ENCODE measurements at places on chromosomes 3 and 15.

DNA sequence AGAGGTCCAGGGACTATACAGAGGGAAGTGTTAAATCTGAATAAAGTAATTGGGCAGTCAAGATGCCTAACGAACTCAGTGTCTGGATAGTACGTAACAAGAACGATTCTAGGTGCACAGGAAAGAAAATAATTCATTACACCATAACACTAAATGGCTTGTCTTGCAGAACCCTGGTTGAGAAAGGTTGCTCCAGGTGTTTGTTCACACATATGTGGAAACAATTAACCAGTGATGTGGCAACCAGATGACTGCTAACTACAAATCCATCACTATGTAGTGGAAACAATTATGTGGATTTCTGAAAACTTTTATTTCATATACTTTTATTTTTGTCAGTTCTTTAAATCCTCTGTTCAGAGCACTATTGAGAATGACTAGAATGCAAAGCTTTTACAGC lies 10.4 kb upstream of the HDC start:
- no peak for DNase-seq

DNA sequence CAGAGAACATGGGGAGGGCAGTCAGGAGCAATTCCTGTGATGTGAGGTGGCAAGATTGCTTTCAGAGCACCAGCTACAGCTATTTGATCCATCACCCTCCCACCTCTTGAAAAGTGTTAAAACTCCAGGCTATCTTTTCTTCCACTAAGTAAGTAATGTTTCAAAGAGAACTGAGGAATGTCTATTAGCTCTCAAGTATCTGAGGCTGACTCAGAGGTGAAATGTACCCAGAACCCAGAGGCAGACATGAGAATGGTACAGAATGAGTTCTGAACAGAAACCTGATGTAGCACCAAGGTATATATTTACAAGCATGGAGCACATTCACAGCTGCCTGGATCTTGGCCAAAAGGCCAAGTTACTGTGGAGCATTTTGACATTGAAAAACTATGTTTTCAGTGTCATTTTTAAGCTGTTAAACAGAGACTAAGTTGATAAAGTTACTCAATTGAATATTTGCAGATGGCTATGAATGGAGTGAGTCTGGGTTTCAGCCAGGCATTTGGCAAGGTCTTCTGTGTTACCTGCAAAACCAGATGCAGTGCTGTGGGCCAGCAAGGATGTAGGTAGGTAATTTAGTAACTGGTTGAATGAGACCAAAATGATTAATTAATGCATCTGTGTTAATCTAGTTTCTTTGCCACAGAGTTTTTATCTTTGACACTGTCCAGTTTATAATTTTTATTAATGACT lies 227.7 kb upstream of the CD96 start:
- DNase-seq: no peak

- DNase-seq: no peak
Observed at GRCh38 chr3:78285032-78285728, 1245.3 kb downstream of the ROBO2 start.

- DNase-seq: no peak
Observed at GRCh38 chr3:119468041-119468440, 722 bp upstream of the POGLUT1 start.

DNA sequence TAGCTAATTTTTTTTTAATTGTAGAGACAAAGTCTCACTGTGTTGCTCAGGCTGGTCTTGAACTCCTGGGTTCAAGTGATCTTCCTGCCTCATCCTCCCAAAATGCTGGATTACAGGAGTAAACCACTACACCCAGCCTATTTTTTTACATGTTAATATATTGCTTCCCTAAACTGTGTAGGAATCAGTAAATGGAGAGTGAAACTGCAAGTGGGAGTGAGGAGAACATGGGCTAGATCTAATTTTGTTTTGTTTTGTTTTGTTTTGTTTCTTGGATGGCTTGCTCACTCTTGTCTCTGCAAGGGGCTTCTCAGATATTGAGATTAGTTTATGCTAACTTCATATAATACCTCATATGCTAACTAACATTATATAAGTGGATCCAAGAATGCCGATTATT lies 31.5 kb downstream of the PARP15 start:
- DNase-seq: no peak

- no peak for DNase-seq
Observed at GRCh38 chr3:64039981-64040733, 16.9 kb upstream of the PSMD6 start.

GRCh38 chr3:130969621-130970020 lies 57.0 kb downstream of the ASTE1 start:
- no peak for DNase-seq

DNA sequence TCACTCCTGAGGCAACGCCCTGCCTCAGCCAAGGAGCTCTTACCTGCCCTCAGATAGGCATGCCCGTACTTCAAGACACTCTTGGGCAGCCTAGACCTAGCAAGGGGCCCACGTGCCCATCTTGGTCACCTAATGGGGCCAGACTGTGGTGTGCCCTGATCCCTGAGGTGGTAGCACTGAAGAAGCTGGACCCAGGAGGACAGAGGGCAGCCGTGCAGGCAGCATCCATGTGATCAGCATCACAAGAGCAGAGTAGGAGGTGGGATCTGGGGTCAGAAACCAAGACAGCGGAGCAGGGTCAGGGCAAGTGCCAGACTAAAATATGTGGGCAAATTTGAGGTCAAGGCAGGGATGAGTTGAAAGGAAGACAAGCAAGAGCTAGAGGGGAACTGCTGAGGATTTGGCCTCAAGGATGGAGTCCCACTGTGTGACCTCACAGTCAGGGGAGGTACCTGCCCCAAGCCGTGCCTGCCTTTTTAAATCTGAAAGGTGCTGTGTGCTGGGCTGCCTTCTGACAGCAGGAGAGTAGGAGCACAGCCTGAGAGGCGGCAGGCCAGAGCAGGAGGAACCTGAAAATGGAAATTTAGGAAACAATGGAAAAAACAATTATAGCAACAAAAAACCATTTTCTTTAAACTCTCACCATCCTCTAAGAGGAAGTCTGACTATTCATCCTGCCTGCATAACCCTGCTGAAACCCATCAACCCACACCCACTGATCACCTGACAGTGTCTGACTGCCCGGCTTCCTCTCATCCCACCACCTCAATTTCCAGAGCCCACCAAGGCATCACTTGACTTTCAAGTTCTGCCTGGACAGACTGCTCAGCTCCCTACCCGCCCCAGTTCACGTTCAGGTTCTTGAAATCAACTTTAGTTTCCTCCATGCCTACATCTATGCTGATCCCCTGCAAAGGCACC lies 7.3 kb downstream of the ZBTB38 start:
- DNase-seq: no peak

- DNase-seq: no peak
Observed at GRCh38 chr3:196486263-196486662, 17.3 kb downstream of the RNF168 start.

DNA sequence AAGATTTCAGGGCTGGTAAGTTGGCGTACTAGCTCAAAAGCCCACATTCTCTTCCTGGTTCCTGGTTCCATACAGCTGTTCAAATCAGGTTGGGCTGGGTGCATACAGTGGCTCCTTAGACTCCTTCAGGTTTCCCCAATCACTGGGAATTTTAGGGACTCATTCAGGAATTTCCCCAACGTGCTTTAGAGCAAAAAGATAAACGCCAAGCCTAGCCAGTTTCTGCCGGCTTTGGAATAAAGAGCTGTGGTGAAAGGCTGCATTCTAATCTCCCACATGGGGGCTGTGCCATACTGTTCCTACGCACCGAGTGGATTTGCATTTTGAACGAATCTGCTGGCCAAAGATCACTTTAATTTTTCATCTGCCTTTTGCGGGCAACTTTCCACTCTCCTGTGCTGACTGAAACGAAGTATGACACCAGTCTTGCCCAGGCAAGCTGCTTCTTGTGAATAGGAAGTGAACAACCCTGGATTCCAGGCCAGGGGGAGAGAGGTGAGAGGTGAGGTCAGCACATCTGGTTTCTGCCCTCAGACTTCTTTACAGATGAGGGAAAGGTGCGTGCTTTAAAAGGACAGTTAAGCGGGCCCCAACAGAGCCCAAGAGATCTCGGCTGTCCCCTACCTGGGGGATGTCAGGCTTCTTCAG lies 184.2 kb upstream of the PDZRN3 start:
- peak; percentile 66 for DNase-seq

- DNase-seq: no peak
Observed at GRCh38 chr3:122627301-122627700, 49.9 kb downstream of the PARP15 start.

DNA sequence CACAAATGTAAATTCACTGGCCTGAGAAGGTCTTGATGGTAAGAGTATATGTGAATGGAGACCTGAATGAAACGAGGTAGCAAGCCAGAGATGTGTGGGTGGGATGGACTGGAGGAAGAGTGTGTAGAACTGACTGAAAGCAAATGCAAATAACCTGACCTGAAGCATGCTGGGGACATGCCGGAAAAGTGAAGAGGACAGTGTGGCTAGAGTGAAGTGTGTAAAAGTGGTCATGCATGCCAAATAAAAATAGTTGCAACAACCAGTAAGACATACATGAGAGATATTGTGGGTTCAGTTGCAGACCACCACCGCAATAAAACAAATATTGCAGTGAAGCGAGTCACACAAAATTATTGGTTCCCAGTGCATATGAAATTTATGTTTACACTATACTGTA lies 82.3 kb downstream of the LPP start:
- DNase-seq: no peak

- peak; percentile 62 for DNase-seq
Observed at GRCh38 chr15:78234515-78235040, at the start of gene ACSBG1. TSS of gene ACSBG1 (minus strand) at chr15:78234565. CDS start at chr15:78234501, 64 bp downstream.

GRCh38 chr15:92625251-92625980 lies 30.2 kb downstream of the FAM174B start:
- DNase-seq: no peak

GRCh38 chr3:181610083-181610972 lies 101.4 kb upstream of the SOX2 start:
- DNase-seq: no peak

DNA sequence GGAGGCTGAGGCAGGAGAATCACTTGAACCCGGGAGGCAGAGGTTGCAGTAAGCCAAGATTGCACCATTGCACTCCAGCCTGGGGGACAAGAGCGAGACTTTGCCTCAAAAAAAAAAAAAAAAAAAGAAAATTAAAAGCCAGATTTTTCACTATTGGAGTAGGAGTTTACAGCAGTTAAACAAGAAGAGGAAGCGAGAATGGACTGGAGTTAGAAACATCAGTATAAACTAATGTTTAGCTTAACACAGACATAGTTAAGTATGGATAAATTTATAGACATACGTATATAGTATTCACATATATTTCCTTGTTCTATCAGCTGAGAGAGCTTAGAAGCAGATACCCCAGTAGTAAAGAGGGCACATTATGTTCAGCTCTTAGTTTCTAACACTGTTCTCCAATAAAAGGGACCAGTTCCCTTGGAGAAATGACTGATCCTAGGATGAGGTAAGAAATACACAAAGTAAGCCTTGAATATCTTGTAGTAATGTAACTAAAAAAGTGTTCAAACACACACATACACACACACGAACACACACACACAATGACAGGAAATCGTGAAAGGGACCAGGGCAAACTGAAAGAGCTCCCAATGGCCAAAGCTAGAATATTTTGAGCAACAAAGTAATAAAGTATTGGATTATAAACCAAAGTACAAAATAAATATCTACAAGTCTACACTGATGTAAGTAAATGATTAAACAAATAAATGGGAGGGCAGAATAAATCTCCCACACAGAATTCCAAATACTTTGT lies 25.1 kb downstream of the PIK3CB start:
- no peak for DNase-seq

DNA sequence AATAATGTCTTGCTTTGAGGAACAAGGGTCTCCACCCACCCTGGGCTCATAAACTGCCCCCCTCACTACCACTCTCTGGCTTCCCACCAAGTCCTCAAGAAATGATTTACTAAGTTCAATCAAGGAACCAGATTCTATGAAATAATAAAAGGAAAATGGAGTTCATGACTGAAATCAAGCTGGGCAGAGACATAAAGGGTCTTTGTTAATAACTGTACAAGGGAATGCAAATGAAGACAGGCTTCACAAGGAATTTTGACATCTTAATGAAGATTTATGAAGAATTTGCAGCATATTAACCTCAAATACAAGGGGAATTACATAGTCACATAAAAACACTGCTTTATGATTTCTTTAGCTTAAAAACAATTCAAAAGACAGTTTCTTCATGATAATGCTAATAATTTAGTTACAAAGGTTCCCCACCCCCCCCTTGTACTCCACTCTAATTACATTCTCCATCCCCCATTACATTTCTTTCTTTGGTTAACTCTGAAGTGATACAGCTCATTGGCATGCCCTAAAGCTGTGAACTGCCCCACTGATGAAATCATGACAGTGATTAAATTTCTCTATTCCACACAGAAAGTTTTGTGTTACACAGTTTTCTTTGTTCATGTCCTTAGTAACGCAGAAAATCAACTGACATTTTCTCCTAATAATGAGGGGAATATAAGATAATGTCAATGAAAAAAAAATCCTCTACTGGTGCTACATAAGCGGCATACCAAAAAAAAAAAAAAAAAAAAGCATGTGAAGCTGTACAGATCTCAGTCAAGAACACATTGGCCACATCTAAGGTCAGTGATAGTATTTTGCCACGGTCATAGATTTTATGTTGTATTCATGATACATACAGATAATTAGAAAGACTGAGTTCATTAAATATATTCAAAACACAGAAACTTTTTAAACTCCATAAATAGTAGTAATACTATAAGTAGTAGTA lies 54.4 kb downstream of the WWTR1 start:
- no peak for DNase-seq

DNA sequence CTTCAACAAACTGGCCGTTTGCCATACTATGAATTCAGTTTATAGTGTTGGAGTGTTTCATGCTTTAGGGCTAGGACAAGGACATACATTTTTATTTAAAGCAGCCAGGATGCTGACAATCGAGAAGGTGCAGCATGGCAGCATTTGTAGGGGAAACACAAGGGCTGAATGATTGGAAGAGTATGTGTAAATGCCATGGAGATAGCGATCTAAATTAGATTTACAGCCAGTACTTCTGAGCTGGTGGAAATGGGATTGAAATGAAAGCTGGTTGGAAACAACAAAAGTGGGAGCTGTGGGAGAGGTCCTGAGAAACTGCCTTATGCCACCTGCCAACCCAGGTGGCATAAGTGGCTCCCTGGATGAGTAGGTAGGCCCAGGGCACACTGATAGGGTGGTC lies 209.9 kb upstream of the MRPL3 start:
- DNase-seq: no peak

GRCh38 chr3:47455806-47456452 lies 19.8 kb downstream of the SCAP start:
- DNase-seq: no peak

DNA sequence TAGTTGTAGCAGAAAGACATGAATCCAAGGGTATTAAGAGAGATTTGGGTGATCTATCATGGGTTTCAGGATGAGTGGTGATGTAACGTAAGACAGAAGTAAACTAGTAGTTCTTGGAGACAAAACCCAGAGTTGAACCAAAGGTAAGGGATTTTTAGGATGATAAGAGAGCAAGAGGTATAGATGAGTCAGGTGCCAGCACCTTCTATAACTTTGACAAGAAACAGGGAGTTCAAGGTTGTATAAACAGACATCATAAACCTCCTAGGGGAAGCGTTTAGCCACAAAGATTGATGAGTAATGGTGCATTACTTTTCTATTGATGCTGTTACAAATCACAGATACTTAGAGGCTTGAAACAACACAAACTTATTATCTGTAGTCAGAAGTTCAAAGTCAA lies 447.3 kb upstream of the ARHGEF26 start:
- DNase-seq: no peak

All from RWPE2 (cell line).